Hematopoietic multipotent progenitor cell treated with erythropoietin and hydrocortisone succinate and interleukin-3 and kit ligand, for 17 days (in vitro differentiated cells): ENCODE measurements at places on chromosomes 2 and 18.

GRCh38 chr2:233338046-233338445, 16.2 kb upstream of the DGKD start:
- DNase-seq: no peak

- no peak for DNase-seq
Observed at GRCh38 chr2:75569546-75569945, 8.8 kb upstream of the EVA1A start.

- no peak for DNase-seq
Observed at GRCh38 chr2:231172025-231172424, 26.4 kb upstream of the ARMC9 start.

GRCh38 chr2:136132825-136133155, 14.8 kb upstream of the CXCR4 start:
- DNase-seq: no peak

DNA sequence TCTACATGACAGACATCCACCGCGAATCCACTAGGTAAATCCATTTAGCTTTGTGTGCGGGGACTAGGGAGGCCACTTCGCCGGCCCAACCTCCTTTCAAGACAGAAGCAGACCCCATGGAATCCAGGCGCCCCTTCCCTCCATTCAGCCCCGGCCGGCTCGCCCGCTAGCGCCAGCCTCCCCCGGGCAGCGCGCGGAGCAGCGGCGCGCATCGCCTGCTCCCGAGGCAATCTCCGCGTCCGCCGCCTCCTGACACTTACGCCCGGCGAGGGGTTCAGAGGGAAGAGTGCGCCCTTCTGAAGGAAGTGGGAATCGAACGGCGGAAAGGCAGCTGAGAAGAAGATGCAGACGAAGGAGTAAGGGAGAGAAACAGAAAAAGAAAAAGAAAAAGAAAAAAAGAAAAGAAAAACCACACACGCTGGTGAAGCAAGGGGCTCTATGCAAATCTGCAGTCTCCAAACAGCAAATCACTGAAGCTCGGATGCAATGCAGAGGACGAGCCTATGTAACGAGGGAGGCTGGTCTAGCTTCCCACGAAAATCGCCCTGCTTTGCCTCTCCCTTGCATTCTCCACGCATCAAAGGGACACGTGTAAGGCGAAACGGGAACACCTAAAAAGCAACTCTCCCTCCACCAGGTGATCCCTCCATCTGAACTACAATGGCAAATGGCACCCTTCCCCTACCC, 684.4 kb downstream of the NRXN1 start:
- DNase-seq: no peak

- no peak for DNase-seq
Observed at GRCh38 chr2:16189029-16189835, 248.9 kb downstream of the MYCN start.

DNA sequence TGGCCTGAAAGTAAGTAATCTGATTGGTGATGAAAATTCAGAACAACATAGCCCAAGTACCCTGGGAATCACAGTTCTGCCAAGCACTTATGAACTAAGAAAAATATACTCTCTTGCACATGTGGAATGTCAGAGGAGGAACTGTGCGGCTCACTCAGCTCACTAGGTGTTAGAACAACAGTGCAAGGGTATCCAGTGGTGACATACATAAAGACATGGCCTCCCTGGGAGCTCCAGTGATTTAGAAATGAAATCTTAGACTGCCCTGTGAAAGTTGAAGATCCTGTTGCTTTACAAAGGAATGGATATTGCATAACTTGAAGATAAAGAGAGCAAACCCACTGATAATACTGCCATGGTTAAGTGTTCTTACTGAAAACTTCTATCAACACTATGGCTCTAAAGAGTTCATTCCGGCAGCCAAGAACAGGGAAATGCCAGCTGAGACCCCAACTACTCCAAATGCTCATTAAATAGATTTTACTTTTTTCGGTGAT, 246.2 kb downstream of the ARHGAP15 start:
- no peak for DNase-seq

- DNase-seq: no peak
Observed at GRCh38 chr2:110955045-110955444, 165.7 kb upstream of the BCL2L11 start.

DNA sequence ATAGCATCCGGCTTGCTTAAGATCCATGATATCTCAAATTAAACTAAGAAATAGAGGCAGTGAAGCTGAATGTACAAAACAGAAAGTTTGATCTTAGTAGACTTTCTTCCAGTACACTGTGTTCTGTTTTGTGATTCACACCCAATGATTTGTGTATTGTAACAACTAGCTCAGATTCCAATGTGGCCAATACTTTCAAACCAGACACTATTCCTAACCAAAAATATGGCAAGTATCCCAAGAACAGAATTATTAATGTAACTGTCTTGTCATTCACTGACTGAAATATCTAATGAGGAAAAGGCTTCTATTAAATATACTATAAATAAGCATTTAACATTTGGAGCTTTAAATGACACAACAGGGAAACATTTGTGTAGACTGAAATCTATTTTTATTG, 299.1 kb downstream of the NRXN1 start:
- DNase-seq: no peak

DNA sequence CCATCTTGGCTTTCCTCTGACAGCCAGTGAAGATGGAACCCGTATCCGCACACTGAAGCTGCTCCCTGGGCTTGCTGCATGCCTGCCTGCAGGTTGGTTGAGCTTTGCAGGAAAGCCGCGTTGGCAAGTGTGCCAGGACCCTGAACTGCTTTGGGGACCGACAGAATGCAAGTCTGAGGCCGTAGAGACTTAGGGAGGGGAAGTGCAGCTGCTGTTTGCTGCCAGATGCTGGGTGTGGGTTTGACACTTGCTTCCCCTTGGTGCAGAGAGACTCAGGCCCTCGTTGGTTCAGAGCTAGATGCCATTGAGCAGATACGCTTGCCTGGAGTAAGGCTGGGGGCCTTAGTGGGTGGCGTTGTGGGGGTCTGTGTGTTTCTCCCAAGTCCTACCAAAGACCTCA, 13.1 kb upstream of the PHLPP1 start:
- no peak for DNase-seq

- peak; percentile 32 for DNase-seq
Observed at GRCh38 chr18:3481696-3482210, 31.8 kb downstream of the TGIF1 start.

- no peak for DNase-seq
Observed at GRCh38 chr2:64296695-64297346, 152.6 kb upstream of the PELI1 start.
